Muscle of leg (tissue), 16 donors: ENCODE measurements at places on chromosomes 4 and X. TPM values are rescaled to one million over a fixed set of nuclear protein-coding genes. Genes with fewer than 3 reads are reported as not detected.

Gene DSPP
- polyA plus RNA-seq = not detected

Gene NAT8L
- polyA plus RNA-seq = 6.2 TPM

- DNase-seq = peak; percentile 79
These were observed 1026.0 kb downstream of the ADGRL3 start for GRCh38 chr4:62226082-62226481.

- no peak for DNase-seq
These were observed 6.1 kb upstream of the SPATA18 start for GRCh38 chr4:52045028-52045427.
